ENCODE measurements at places on chromosomes 2 and 18.
A peak's percentile ranks its signal among the peaks of the same experiment; 100 is the strongest.

DNA sequence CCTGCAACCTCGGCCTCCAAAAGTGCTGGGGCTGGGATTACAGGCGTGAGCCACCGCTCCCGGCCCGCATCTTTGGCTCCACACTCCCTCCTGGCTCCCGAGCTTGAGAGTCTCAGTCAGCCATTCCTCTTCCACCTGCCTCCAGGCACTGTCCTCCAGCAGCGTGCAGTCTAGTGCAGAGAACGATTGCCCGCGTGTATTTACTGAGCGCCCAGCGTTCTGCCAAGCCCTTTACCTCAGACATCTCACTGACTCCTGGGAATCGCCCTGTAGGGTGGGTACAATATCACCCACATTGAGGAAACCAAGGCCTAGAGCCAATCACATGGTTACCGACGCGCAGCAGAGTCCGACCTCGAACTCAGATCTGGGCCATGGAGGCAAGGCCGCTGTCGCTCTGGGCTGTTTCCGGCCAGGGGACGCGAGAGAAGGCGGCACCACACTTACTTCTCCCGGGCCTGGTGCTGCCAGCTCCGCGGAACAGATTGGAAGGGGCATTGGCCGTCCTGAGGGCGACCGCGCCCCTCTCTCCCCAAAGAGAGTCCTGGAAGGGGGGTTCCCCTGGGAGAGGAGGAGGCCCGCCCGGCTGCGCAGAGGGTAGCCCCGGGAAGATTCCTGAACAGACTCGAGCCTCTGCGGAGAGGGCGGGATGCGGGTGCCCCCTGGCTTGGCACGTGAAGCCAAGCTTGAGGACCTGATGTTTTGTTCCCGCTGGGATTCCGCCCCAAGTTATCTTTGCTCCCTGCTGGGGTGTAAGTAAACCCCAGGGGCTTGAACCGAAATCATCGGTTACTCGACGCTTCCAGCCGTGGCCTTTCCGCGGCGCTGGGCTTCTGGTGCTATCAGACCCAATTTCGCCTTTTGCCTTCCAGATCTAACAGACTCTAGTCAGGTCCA, 5.2 kb upstream of the DLX2 start:
- DNase-seq = no peak

GRCh38 chr2:124915567-124915966, 890.5 kb downstream of the CNTNAP5 start:
- DNase-seq = no peak

DNA sequence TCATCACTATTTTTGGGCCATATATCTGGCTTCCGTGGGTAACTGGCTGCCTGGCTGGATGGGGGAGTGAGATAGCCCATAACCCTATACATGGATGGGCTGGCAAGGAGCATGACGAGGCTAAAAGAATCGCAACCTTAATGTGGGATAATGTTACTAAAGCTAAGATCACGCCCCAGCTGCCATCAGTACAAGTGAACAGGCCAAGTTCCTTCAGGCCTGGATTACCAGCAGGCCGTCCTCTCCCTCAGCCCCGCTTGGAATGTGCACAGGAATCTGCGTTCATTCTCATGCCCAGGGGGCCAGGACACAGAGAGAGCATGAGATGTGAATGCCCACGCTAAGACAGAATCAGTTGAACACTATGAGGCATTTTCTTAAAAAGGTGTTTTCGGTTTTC, 34.7 kb downstream of the RMC1 start:
- no peak for DNase-seq

DNA sequence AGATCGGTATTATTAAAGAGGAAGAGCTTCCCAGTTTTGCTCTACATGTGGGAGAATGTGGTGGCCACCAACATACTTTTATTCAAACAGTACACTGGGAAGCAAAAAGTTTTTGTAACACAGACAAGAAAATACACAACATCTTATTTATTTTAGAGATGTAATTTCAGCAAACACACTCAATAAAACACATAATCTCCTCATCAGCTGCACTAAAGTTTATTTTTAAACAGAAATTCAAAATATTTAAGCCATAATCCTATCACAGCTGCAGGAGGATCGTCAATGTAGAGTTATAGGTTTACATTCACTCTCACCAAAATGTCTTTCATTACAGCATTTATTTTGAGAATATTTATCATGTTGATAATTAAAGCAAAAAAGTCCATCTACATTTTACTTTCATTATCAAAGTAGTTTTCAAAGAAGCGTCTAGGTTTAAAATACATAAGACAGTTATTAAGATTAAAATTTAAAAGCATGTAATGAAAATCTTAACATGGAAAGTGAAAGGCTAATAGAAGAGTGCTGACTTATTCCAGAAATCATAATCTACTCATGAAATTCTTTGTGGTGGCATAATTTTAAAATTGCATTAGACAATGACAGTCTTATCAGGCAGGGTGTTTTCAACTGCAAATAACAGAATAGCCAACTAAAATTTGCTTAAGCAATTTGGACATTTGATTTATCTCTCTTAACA, 61.0 kb downstream of the ANKRD44 start:
- no peak for DNase-seq

GRCh38 chr18:3775996-3776395, 326.0 kb downstream of the TGIF1 start:
- DNase-seq = no peak

DNA sequence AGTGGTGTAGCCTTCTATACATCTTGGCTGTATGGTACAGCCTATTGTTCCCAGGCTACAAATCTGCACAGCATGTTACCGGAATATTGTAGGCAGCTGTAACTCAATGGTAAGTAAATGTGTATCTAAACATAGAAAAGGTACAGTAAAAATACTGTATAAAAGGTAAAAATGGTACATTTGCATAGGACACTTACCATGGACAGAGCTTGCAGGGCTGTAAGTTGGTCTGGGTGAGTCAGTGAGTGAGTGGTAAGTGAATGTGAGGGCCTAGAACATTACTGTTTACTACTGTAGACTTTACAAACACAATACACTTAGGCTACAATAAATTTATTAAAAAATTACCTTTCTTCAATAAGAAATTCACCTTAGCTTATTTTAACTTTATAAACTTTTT, 3.7 kb upstream of the MRPS9 start:
- no peak for DNase-seq

DNA sequence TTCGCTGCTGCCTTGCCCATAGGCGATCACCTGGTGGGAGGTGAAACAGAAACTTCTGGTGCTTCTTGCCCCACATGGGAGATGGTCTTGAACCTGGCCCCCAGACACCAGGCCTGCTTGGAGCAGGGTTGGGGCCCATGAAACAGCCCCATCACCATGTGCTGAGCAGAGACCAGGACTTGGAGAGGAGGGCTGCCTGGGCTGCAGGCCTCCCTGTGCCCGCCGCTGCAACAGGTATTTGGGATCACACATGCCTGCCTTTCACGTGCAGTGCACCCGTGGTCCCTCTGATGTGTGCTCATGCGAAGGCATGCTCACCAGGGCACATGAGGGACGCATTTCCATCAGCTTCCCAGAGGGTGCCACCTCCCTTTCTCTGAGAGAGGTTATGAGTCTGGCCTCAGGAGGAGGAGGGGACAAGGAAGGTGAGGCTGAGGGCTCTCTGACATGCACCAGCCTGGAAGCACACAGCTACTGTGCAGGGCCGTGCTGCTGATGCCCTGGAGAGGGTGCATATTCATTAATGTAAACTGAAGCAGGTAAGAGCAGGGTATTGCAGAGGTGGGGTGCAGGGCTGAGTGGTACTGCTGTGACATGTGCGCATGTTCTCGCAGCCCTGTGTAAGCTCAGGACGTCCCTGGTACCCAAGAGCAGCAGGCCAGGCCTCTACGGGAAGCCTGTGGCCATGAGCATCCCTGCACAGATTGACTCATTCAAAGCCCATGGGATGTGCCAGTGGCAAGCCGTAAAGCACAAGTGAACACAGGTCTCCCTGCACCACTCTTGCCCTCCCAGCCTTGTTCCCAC, 4.2 kb upstream of the OXER1 start:
- DNase-seq = no peak

DNA sequence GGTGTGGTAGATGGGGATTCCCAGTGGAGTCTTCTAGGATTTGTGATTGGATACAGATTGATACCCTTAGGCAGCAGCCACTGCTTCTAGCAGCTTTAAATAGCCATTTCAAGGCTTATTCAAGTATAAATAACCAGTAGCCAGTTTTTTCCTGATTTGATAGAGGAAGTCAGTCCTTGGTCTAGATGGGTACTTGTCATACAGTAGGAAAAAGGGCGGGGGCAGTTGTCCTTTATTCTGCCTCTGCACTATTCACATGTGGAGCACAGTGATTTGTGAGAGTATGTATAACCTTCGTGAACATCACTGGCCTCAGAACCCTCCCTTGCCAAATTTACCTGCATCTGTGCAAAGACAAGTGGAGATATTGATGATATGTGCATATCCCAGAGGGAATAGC, 6.8 kb downstream of the PPP1CB start:
- DNase-seq = no peak

DNA sequence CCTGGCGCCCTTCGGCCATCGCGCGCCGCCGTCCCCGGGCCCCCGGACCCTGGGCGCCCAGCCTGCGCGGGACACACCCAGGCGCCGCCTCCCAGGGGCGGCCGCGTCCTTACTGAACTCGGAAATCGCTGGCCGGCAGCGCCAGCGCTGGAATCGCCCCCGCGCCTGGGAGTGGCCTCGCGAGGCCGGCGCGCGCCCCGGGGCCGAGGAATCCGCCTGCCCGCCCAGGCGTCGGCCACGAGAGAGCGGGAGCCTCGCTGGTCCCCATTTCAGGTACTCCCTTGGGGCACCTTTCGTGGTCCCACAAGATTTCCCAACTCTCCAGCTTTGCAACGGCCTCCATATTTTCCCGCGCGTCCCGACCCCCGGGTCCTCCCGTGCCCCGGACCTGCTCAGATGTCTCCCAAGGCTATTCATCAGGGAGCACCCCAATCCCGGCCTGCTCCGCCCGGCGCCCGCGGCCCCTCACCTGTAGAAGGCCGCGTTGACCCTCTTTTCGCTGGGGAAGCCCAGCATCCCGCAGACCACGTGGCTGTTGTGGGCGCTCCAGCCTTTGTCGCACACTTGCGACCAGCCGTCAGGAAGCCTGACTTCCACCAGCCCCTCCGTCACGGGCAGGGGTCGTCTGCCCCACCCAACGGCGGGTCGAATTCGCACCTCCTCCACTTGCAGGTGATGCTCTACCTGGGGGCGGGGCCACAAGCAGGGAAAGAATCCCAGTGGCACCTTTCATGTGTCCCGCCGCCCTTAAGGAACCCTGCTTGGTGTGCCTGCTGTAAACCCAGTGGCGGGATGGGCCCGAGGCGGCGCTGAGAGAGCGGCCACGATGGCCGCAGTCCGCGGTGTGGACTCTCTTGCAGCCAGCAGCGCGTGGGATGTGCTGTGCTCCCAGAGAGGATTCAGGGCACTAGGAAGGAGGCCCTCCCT, 4.6 kb downstream of the LOXL3 start:
- DNase-seq = no peak

DNA sequence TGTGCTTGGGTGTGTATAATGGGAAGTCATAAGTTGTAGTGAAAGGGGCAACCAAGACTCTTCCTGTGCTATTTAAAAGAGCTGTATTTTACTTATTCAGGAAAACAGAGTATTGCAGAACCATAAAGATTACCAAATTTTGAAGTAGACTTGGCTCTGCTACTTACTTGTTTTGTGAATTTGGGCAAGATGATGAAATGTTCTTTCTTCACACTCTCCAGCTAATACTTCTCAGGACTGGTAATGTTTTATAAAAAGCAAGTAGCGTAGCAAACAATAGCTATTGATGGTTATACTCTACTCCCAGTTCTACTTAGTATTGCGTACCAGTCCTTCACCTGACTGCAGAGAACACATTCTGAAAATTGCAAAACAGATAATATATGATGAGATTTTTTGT, 374.1 kb downstream of the ARHGAP15 start:
- DNase-seq = no peak

DNA sequence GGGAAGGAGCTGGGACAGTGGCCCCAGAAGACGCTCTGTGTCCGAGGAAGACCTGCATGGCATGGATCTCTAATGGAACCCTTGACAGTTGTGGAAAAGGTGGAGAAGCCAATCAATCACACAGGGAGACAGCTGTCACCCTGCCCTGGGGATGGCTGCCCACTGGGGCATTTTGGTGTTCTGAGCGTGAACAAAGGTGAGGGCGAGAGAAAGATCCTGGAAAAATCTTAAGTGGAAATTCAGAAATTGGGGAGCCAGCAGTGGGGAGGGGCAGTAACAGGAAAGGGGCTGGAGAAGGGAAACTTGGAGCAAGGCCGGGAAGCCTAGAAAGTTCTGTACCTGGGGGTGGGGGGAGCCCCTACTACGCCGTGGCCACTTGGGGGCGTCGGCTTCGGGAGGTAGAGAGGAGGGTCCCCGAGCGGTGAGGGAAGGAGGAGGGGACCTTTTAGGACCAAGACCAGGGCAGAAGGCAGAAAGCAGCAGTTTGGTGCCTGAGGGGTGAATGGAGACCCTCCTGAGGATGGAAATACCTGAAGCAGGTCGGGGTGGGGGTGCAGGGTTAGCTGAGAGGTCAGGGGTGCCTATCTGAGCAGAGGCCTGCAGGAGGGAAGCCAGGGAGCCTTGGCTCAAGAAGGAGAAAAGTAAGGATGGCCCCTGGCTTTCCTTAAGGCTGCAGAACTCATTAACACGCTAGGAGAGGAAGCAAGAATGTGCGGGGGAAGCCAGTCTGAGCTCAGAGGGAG, 30.0 kb downstream of the NGEF start:
- no peak for DNase-seq

- no peak for DNase-seq
Measured at GRCh38 chr18:53948991-53949390, 275.5 kb downstream of the MBD2 start.

DNA sequence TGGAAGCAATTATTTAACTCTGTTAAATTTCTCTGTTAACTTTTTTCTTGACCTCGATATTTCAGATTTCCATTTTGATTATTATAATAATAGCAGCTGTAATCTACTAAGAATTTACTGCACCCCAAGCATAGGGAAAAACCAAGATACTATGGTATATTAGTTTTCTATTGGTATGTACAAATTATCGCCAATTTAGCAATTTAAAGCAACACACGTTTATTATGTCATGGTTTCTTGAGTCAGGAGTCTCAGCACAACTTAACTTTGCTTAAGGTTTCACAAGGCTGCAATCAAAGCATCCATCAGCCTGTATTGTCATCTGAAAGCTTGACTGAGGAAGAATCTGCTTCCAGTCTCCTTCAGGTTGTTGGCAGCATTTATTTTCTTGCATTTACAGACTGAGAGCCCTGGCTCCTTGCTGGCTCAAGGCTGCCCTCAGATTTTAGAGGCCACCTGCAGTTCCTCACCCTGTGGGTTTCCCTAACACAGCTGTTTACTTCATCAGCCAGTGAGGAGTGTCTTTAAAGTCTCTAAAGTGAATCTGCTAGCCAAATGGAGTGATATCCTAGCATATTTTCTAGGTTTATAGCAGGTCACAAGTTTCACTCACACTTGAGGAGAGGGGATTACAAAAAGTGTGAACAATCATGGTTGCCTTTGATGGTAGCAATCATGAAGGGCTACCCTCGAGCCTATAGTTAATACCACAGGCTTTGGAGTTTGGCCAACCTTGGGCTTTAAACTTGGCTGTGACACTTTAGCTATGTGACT, 4.4 kb upstream of the VPS54 start:
- no peak for DNase-seq

- peak; percentile 23 for DNase-seq
Measured at GRCh38 chr2:182186132-182186735, 200.6 kb downstream of the PPP1R1C start.
